HuH-7 (cell line): ENCODE measurements at places on chromosomes 4 and X.

- DNase-seq, result no peak
Observed at GRCh38 chr4:27084685-27085361, 224.2 kb downstream of the STIM2 start.

DNA sequence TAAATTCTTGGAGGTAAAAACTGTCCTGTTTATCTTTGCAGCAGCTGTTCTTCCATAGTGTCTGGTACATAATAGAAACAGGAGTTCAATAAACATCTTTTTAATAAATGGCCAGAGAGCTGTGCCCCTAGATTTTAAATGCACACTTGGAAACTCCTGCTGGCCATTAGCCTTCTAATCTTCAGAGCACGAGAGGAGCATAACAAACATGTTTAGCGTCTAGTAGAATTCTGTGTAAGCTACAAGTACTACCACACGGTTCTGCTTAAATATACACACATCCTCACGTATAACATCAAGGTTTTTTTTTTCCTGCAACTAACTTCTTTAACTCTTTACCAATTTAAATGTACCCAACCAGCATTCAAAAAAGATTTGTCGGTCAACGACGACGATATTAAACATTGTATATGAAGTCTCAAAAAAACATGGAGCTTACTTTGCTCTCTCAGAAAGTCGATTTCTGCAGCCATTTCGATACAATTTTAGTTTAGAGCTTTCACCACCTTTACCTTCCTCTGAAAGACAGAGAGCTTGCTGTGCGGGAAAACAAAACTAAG, 628 bp downstream of the SCLT1 start:
- no peak for DNase-seq

DNA sequence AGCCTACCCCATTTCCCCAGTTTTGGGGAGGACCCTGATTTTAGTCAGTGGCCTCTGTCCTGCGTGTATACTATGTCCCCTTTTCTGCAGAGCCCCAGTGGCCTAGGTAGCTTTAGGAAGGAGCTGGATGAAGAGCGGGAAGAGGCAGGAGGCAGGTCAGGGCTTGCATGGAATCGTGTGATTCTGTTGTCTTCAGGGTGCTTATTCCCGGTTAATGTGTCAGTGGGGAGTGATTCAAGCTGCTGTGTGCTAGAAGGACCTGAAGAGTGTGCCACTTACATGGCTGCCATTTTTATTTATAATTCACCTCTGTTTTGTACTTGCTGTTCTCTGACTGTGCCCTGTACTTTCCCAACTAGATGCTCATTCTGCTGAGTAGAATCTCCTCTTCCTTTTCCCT, 127.3 kb upstream of the AMOT start:
- no peak for DNase-seq

DNA sequence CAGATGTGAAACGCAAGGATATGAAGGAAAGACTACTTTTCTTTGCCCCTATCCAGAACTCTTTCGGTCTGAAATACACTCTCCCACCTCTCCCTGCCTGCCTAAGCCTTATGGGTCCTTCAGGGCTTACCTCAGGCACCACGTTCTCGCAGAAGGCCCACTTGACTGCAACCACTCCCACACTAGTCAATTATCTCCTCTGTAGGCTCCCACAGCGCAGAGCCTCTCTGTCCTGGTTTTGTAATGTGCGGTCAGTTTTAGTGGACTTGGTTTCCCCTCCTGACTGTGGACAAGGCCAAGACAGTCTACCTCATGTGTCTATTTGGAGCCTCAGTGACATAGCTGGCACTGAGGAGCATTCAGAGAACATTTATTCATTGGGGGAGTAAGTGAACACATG, 11.1 kb downstream of the CNGA2 start:
- no peak for DNase-seq

GRCh38 chrX:6985537-6985936, 162.0 kb upstream of the STS start:
- no peak for DNase-seq

DNA sequence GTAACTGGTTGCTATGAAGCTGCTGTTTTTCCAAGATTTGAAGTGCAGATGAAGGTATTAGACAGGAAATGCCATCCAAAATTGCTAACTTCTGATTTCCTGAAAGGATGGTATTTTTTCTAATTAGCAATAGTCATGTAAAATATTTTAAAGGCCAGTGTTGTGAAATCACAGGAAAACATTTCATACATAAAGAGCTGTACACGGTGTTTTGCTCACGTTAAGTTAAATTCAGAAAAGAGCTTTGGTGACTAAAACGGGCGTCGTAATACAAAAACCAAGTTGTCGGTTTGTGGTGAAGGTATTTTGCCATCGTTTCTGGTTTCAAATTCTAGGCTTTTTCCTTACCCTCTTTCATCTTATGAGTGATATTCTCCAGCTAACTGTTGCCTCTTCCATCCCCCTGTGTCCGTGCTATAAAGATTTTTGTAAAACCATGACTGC, 39.8 kb downstream of the AFF1 start:
- DNase-seq, result no peak

DNA sequence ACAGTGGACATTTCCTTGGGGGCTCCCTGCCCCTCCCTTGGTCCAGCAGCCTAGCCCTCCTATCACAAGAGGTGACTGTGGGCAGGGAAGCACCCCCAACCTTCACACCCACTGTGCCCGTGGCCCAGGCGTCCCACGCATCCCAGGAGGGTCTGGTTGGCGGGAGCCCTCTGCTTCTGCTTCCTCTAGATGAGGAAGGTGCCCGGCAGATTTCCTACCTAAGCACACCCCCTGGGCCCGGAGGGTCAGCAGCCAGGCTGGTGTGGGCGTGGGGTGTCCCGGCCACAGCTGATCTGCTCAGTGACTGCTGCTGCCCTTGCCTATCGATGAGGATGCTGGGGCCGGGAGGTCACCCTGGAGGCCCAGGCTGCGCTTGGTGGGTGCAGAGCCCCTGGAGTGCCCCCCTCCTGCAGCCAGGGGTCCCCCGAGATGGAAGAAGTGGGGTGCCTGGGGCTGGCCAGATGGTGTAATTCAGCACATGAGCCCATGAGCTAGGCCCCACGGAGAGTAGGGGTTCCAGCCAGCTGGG, 12.2 kb downstream of the SH3BP2 start:
- DNase-seq, result no peak

GRCh38 chr4:127698789-127699200, 31.4 kb upstream of the SLC25A31 start:
- no peak for DNase-seq

DNA sequence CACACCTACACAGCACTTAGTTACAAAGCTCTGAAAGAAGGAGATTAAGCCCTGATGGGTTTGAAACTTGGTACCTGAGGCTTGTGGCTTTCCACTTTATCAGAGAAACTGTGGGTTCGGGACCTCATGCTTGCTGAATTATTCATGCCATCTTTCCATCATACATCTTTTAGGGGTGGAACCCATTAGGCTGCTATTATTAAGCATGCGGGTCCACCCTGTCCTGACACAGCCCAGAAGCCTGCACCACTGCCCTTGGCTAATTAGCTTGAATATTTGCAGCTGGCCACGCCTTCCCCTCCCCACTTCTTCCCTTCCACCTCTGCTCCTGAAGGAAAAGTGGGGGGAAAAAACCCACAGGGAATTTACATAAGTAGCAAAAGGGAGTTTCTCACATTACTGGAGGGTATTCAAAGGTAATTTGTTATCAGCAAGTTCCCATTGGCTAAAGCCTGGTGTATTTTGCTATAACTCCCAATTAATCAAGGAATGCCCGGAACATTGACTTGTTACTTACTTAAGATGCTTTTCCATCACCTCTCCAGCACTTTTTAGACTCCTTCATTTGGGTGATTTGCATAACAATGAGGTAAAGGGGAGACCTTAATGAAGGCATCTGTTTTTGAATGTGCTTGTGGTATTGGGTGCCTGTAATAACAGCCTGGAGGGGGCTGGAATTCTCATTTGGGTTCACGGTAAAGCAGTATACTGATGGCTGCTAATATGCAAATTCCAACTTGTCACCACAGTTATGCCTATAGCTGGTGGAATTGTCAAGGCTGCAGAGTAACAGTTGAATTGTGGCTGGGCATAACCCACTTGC, 231.7 kb upstream of the GATB start:
- no peak for DNase-seq

GRCh38 chrX:115560978-115561604, at the start of gene PLS3:
TSS of gene PLS3 (plus strand) at chrX:115561174. CDS start at chrX:115610251, 49,077 bp downstream.
- DNase-seq, result peak; percentile 94

DNA sequence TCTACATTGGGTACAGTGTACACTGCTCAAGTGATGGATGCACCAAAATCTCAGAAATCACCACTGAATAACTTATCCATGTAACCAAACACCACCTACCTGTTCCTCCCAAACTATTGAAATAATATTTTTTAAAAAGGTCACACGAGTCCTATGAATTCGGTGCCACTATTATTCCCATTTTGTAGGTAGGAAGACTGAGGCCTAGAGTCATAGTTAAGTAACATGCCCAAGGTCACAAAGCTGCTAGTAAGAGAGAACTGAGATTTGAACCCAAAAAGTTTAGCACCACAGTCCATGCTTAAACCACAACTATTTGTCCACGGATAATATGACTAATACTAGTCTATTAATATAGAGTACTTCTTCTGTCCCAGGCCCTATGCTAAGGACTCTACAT, 2.7 kb downstream of the ARHGEF6 start:
- no peak for DNase-seq
